ENCODE measurements at places on chromosomes 1 and 21.
A peak's percentile ranks its signal among the peaks of the same experiment; 100 is the strongest.

DNA sequence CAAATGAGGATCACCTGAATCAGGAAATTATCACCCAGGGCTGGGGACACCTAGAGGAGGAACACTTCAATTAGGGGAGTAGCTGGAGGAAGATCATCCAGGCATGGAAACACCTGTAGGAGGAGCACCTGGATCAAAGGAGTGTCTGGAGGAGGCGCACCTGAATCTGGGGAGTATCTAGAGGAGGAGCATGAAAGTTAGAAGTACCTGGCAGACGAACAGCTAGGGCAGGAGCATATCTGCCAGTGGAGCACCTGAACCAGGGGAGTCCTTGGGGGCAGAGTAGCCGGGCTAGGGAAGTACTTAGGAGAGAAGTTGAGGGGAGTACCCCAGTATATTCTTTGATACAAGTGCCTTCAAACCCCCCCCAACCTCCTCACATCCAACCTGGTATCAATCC lies 1.3 kb downstream of the C1orf210 start:
- DNase-seq, result no peak

DNA sequence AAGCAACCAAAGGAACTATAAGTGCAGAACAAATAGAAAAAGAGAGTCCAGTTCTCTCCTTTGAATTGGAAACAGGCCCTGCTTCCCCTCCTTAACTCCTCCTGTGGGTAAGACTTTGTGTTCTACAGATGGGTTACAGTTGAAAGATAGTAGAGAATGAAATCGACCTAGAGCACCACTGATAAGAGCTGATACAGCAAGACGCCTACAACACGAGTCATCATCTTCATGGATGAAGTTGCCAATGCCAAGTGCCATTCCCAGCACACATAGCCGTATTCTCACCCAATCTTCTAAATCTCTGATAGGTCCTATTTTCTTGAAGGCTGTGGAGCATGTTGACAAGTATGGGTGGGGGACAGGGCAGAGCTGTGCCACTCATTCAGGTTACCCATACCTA lies 99.8 kb upstream of the CAMK1G start:
- no peak for DNase-seq

DNA sequence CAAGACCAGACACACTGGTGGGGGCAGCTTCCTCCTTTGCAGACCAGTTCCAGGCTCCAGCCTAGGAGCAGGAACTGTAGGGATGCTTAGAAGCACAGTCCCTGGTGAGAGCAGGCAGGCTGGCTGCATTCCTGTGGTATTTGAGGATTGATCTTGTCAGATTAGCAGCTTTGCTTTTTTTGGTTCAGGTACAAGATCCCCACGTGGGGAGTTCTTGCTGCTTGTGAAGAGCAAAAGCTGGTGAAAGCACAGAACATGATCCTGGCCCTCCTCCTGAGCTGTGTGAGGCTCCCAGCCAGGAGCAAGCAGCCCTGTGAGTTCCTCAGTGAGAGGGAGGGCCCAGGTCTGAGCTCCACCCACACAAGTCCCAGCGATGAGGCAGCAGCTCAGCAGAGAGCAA lies 75.3 kb upstream of the ARTN start:
- peak; percentile 72 for DNase-seq

DNA sequence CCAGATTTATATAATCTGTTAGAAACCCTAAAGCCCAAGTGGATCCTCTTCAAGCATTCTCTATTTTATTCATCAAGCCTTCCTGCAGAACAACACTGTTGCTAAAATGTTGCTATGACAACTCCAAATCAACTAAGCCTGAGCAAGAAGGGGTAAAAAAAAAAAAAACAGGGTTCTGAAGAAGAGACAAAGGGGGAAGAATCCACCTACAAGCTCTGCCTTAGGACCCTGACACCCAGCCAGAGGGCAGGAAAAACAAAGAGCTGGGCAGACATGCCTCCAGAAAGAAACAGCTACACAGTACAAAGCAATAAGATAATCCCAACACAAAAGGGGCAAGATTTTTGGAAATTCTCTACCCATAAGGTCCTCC lies 1.3 kb downstream of the USF1 start:
- DNase-seq, result no peak

- no peak for DNase-seq
Observed at GRCh38 chr1:223730479-223731132, 18.3 kb downstream of the CAPN2 start.

GRCh38 chr1:19204446-19205266 lies 5.4 kb downstream of the UBR4 start:
- DNase-seq, result no peak

- no peak for DNase-seq
Observed at GRCh38 chr1:181131255-181131941, 42.9 kb downstream of the IER5 start.
